ENCODE measurements at places on chromosomes 16 and 17.

GRCh38 chr17:27458524-27458908 is 2.3 kb downstream of the KSR1 start:
- no peak for DNase-seq

GRCh38 chr17:75110234-75110937 is 617 bp downstream of the ARMC7 start:
- no peak for DNase-seq

DNA sequence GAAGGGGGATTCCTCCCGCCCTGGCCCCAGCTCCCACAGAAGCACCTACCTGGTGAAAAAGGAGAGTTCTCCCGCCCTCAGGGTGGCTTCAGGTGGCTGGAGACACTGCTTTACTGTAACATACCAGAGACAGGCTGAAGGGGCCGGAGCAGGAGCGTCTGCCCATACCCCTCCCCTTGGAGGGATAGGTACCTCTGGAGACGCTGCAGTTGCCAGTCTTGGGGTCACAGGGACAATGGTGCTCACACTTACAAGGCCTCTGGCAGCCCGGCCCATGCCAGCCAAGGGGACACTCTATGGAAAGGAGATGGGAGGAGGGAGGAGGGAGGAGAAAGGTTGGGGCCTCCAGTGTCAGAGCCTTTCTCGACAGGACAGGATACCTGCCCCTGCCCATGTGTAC is 6.6 kb downstream of the NAGPA start:
- no peak for DNase-seq

DNA sequence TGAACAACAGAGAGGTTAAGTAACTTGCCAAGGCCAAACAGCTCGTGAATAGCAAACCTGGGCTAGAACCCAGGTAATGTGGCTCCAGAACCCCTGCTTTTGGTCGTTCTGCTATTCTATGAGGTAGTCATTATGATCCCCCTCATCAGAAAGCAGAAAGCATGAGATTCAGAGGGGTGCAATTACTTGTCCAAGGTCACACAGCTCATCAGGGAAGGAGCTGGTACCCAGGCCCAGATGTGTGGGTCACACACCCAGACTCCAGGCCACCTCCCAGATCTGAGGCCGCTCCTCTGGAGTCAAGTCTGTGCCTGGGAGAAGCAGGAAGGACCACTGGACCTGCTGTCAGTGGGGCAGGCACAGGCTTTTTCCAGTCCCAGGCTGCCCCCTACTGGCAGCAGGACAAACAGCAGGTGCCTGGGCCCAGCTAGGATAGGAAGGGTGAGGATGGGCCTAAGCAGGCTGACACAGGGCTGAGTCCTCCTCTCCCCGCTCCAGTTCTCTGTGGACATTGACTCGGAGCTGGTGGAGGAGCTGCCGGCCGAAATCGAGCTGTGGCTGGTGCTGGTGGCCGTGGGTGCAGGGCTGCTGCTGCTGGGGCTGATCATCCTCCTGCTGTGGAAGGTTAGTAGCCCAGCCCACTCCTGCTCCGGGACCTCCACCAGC is 7.8 kb upstream of the PDK2 start:
- DNase-seq, result peak; percentile 42

DNA sequence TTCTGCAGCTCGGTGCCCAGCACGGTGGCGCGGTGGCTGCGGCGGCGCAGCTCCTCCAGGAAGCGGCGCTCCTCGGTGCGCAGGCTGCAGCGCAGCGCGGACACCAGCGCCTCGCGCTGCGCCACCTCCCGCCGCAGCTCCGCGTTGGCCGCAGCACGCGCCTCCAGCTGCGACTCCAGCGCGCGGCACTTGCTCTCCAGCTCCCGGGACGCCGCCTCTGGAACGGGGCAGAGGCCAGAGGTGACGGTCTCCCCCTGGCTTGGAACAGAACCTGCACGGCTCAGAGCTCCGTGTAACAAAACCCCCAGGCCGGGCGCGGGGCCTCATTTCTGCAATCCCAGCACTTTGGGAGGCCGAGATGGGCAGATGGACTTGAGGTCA is 13.2 kb upstream of the CLUH start:
- DNase-seq, result peak; percentile 37

GRCh38 chr17:65196617-65197016 is 59.4 kb downstream of the RGS9 start:
- DNase-seq, result no peak

GRCh38 chr17:4187076-4187475 is 44.1 kb downstream of the CYB5D2 start:
- DNase-seq, result no peak

DNA sequence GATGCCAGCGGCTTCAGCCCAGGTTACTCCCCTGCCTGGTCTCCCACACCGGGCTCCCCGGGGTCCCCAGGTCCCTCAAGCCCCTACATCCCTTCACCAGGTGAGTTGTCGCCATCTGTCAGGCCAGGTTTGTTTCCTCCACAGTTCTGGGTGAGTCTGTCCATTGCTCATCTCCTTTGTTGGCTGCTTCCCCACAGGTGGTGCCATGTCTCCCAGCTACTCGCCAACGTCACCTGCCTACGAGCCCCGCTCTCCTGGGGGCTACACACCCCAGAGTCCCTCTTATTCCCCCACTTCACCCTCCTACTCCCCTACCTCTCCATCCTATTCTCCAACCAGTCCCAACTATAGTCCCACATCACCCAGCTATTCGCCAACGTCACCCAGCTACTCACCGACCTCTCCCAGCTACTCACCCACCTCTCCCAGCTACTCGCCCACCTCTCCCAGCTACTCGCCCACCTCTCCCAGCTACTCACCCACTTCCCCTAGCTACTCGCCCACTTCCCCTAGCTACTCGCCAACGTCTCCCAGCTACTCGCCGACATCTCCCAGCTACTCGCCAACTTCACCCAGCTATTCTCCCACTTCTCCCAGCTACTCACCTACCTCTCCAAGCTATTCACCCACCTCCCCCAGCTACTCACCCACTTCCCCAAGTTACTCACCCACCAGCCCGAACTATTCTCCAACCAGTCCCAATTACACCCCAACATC is 28.8 kb downstream of the POLR2A start:
- DNase-seq, result no peak

- DNase-seq, result no peak
These were observed 65.7 kb downstream of the CEP112 start for GRCh38 chr17:66126231-66126630.

DNA sequence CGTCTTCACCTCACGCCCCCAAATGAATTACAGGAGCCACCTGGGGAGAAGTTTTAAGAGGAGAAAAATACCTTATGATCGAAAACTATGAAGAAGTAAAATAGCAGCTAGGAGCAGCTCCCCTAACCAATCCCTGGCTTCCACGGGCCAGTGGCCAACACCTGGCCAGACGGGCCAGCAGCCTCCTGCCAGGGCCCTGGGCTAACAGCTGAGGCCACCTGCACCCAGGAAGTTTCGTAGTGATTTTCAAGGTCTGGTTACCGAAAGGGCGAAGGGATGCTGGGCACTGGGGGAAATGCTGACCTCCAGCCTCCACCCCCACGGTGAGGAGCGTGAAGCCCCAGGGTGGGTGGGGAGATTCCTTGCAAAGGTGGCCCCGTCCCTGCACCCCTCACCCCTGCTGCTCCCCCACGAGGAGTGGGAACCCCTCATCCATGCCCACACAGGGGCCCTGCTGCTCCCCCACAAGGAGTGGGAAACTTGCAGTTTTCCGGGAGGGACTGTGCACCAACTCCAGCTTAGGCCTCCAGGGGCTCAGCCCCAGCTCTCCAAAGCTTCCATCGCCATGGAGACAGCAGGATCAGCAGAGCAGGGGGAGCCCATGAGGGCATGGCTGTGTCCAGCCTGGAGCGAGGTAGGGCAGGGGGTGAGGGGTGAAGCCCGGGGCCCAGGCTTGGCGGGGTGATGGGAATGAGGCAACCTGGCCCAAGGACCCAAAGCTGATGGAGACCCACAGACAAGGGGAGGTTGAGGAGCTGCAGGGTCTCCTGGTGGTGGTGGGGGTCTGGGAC is 31.9 kb upstream of the ACSF3 start:
- DNase-seq, result no peak

DNA sequence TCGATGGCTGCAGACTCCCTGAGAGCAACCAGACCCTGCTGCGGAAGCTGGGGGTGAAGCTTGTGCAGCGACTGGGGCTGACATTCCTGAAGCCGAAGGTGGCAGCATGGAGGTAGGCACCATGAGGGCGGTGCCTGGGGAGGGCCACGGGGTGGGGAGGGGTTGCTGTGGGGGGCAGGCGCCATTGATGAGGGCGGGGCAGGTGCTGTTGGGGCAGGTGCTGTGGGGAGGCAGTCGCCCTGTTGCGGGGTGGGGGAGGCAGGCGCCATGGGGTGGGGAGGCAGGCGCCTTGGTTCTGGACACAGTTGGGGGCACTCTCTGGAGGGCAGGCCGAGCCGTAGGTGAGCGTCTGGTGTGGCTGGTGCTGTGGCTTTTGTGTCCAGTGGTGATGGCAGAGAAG is 38.9 kb downstream of the ZNF750 start:
- no peak for DNase-seq

- DNase-seq, result no peak
These were observed 25.2 kb downstream of the DEF8 start for GRCh38 chr16:89973654-89974335.

GRCh38 chr17:68511254-68511670 is 968 bp upstream of the PRKAR1A start:
- DNase-seq, result no peak

GRCh38 chr17:50917418-50917743 is 51.2 kb upstream of the TOB1 start:
- DNase-seq, result no peak

DNA sequence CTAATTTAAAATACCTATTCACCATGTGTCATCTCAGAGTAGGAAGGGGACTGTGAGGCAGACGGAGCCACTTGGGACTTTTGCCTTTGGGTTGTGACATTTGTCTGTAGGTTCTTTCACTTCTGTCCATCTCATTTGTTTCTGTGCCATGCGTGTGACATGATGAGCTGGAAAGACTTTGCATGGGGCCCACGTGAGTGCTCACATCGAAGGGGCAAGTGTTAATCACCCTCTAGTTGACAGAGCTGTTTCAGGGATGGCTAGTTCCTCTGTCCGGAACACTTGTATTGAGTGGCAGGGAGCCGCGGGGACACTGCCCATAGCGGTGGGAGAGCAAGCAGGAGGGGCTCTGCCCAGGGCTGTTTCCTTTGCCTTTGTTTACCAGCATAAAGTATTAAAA is 112.0 kb downstream of the RPTOR start:
- no peak for DNase-seq

- no peak for DNase-seq
These were observed 62.1 kb downstream of the MRC2 start for GRCh38 chr17:62689441-62690167.

DNA sequence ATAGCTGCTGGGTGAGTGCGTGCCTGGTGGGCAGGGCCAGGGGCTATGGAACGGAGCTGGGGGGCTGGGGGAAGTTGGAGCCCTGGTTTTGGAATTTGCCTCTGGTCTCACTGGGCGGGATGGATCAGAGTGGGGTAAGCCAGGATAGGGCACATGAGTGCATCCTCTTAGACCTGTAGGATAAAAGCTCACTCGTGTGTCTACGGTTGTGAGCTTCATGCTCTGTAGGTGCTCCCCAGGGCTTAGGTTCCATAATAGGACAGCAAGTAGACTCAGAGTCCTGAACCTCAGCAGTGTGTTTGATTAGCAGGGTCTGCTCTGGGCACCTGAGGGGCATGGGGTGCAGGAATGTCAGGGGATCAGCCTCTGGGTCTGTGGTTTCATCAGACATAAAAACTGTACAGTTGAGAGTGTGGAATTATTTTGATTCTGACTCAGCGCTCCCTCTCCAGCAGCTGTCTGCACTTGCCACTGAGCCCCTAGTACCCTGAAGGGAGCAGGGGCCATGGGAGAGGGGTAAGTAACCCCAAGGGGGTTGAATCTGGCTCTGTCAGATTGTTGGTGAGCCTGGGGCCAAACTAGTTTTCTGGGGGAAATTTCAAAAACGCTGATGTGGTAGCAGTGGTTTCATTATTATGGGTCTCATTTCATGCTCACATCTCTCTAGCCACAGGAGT is 84.2 kb upstream of the LGALS9 start:
- no peak for DNase-seq

GRCh38 chr17:2218426-2218825 is 85.2 kb downstream of the SMG6 start:
- DNase-seq, result no peak

GRCh38 chr17:43212641-43213490 is 1.2 kb downstream of the TMEM106A start:
- no peak for DNase-seq

DNA sequence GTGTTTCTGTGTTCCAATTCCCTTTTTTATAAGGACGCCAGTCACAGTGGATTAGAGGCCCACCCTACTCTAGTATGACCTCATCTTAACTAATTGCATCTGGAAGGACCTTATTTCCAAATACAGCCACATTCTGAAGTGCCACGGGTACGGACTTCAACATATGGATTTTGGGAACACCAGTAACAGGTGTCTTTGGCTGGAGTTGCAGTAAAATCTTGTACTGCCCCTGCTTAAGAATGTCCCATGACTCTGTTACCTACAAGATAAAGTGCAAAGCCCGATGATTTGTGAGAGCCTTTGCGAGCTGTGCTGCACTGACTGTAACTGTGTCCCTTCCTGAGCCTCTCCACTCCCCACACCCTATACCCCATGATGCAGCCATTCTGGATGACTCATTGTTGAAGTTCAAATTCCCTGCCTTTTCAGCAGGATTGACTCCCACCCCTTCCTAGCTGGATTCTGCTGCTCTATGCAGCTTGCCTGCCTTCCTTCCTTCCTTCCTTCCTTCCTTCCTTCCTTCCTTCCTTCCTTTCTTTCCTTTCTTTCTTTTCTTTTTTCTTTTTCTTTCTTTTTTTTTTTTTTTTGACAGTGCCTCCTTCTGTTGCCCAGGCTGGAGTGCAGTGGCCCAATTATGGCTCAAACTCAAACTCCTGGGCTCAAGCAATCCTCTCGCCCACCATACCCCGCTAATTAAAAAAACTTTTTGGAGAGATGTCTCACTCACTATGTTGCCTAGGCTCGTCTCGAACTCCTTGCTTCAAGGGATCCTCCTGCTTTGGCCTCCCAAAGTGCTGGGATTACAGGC is 2.1 kb downstream of the HCRT start:
- DNase-seq, result no peak

GRCh38 chr16:85303354-85303883 is 191.1 kb upstream of the CIBAR2 start:
- no peak for DNase-seq

- no peak for DNase-seq
These were observed 40.6 kb downstream of the HIC1 start for GRCh38 chr17:2095536-2095910.

DNA sequence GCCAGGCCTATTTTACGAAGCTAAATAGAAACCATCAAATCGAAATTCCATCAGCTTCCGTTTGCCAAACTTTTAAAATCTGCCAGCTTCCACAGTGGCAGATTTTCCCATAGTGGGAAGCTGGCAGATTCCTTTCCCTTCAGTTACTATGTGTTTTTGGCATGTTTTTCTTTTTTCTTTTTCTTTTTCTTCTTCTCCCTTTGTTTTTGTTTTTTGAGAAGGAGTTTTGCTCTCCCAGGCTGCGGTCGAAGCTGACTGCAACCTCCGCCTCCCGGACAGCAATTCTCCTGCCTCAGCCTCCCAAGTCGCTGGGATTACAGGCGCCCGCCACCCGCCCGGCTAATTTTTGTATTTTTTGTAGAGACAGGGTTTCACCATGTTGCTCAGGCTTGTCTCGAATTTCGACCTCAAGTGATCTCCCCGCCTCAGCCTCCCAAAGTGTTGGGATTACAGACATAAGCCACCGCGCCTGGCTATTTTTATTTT is 684 bp upstream of the CWC25 start:
- no peak for DNase-seq

GRCh38 chr17:43468691-43469139 is 15.1 kb upstream of the DHX8 start:
- no peak for DNase-seq

GRCh38 chr17:48647103-48647962 is 21.2 kb upstream of the HOXB9 start:
- no peak for DNase-seq

All from renal cortex interstitium (tissue), 15 donors.